ENCODE measurements at places on chromosomes 4 and X. TPM values are rescaled to one million over a fixed set of nuclear protein-coding genes. Genes with fewer than 3 reads are reported as not detected.

TENM3 gene
- not detected for total RNA-seq

SLIT2 gene
- not detected for total RNA-seq

MMRN1 gene
- total RNA-seq = 0.16 TPM

TMSB15C gene
- total RNA-seq = 4.6 TPM

TEX11 gene
- total RNA-seq = 0.16 TPM

ITGB1BP2 gene
- total RNA-seq = 6.3 TPM

CPLX1 gene
- 0.14 TPM for total RNA-seq

XK gene
- total RNA-seq = 0.09 TPM

MID1 gene
- 0.20 TPM for total RNA-seq

HAND2 gene
- not detected for total RNA-seq

MAGT1 gene
- total RNA-seq = 40.1 TPM

CACNA1F gene
- total RNA-seq = 1.3 TPM

ACOX3 gene
- total RNA-seq = 11.7 TPM
